ENCODE measurements at places on chromosomes 2 and 18.

- H3K4me3 ChIP-seq: no peak overlapping the region
- no peaks in the 10 kb centered on the region for H3K27me3 ChIP-seq
- no peak overlapping the region for H3K27ac ChIP-seq
- no peaks in the 10 kb centered on the region for H3K36me3 ChIP-seq
- H3K4me1 ChIP-seq: no peaks in the 10 kb centered on the region
These were observed 516.7 kb upstream of the HS6ST1 start for GRCh38 chr2:128835342-128835855.

- H3K4me3 ChIP-seq: no peak overlapping the region
- H3K4me1 ChIP-seq: no peaks in the 10 kb centered on the region
- no peaks in the 10 kb centered on the region for H3K36me3 ChIP-seq
- H3K27ac ChIP-seq: no peak overlapping the region
- no peak for DNase-seq
These were observed 98.0 kb downstream of the AAK1 start for GRCh38 chr2:69545477-69545932.

DNA sequence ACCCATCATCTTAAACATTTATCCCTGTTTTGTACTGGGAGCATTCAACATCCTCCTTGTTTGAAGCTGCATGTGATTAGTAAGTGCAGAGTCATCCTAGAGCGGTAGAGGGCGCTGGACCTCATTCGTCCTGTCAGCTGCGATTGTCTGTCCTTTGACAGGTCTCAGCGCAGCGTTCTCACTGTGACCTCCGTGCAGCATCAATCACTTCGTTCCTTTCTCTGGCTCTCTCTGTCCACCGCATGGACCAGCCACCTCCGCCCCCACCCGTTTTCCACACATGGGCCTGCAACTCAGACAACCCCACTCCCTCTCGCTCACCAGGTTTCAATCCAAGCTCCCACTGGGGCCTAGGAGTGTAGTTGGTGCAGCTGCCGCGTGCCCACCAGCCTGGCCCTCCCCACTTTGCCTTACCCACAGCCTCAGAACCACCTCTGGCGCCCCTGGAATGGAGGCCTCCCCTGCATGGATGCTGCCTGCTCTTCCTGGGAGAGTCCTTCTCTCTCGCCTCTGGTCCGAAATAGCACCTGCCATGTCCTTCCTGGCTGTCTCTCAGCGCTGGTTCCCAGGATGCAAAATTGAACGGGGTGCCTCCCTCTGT is 90.5 kb downstream of the NDUFA10 start:
- no peaks in the 10 kb centered on the region for H3K4me1 ChIP-seq
- H3K4me3 ChIP-seq: no peak overlapping the region
- no peaks in the 10 kb centered on the region for H3K27me3 ChIP-seq
- DNase-seq: no peak
- no peak overlapping the region for H3K27ac ChIP-seq

DNA sequence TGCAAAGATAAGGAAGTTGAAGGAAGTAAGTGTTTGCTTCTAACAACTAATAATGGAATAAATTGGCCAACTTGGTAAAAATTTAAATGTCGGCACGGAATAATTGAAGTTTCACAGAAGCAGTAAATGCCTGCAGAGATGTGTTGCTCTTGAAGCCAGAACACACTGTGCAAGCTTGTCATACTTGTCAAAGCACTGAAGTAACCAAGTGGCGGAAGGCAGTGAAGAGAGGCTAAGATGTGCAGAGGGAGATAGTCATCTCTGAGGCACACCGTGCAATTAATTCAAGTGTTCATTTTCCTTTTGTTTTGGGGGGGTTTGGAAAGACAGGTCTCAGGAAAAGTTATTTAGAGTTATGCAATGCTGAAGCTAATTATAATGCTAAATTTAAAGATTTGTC is 5.2 kb downstream of the DCDC2C start:
- H3K4me3 ChIP-seq: no peak overlapping the region
- no peak for DNase-seq
- peaks cover 5% of the 10 kb centered on the region for H3K4me1 ChIP-seq
- no peak overlapping the region for H3K27ac ChIP-seq
- no peaks in the 10 kb centered on the region for H3K36me3 ChIP-seq

DNA sequence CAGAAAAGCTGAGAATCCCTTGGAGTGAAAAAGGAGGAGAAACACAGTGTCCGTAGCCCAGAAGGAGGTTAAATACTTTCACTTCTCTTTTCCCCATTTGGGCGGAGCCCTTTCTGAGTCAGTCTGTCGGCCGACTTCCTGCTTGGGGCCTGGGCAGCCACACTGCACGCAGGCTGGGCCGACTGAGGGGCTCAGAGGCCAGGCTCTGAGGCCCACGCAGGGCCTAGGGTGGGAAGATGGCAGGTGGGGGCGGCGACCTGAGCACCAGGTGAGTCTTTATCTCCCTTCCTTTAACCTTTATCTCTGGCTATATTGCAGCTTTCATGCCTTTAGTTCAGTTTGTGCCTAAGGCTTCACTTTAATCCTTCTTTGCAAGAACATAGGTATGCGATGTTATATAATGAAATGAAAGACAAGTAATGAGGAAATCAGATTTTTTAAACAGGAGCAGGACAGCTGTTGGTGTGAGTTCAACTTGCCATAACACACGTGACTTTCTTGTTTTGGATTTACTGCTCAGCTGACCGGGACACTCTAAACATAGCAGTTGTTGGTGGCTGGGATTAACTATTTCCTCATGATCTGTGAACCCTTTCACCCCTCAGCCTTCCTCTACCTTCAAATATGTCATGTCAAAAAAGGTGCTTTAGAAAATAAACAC is at the start of gene SP100:
Gene SP100 (plus strand): TSS at position 141 of the 661 bp plus-strand sequence. CDS start 96 bp downstream, at position 237.
- H3K4me1 ChIP-seq: peaks cover 77% of the 10 kb centered on the region
- H3K27ac ChIP-seq: peak within 1 kb of the TSS; percentile 98
- DNase-seq: no peak
- H3K36me3 ChIP-seq: no peaks in the 10 kb centered on the region
- H3K27me3 ChIP-seq: no peaks in the 10 kb centered on the region

- no peaks in the 10 kb centered on the region for H3K27me3 ChIP-seq
- no peaks in the 10 kb centered on the region for H3K4me1 ChIP-seq
- no peak for DNase-seq
These were observed 17.7 kb upstream of the SERPINB2 start for GRCh38 chr18:63869851-63870250.

DNA sequence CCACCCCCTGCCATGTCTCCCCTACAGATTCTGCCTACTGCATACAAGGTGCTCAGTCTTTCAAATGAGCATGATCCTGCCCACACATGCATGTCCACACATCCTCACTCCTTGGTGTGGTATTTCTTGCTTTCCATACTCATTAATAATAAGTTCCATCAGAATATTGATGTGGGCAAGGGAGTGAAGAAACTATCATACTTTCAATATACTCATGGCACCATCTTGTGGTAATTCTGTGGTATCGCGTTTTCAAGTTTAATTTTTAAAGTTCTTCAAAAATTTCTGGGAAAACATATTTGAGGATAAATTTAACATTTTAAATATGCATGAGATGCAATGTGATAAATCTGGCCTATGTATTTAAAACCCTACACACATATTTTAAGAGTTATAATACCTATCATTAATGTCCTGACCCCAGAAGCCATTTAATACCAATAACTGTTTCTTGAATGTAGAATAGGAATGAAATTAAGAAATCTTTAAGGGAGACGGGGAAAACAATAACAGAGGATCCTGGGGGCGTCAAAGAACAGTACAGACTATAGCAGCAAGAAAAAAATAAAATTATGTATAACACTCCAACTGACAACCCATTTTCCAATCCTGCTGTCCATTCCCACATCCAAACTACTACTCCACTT is 110.1 kb downstream of the ZNF385B start:
- no peak overlapping the region for H3K4me3 ChIP-seq
- H3K27ac ChIP-seq: no peak overlapping the region
- no peak for DNase-seq
- no peaks in the 10 kb centered on the region for H3K36me3 ChIP-seq

GRCh38 chr2:9110346-9110884 is 96.2 kb upstream of the ASAP2 start:
- H3K4me1 ChIP-seq: peaks cover 23% of the 10 kb centered on the region
- no peak overlapping the region for H3K4me3 ChIP-seq
- no peaks in the 10 kb centered on the region for H3K27me3 ChIP-seq
- DNase-seq: no peak
- H3K27ac ChIP-seq: no peak overlapping the region

DNA sequence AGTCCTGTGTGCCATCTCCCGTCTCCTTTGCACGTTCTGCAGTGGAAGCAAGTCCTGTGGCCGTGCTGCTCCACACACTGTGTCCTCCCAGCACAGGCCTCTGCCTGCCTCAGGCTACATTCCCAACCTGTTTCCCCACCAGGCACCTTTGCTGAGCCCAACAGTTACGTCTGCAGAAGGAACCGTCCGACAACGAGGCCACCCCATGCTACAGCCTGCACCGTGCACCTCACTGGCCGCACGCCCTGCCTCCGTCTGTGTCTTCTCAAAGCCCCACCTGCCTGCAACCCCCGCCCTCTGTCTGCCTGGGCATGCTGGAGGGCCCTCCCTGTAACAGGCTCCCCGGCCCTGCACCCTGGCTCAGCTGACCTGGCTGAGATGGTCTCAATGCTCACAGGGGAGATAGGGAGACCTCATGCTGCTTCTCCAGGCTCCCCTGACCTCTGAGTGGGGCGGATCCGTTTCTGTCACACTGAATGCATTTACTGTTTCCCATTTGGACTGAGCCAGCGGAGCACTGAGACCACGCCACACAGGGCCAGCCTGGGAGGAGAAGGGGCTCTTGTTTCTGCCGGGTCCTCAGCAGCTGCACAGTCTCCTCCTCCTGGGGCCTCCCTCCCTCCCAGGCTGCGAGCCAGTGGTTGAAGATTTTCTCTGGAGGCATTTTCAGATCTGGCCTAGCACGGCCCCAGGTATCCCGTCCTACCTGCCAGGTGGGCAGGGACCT is 109.1 kb upstream of the OTOS start:
- H3K36me3 ChIP-seq: no peaks in the 10 kb centered on the region
- peaks cover 55% of the 10 kb centered on the region for H3K4me1 ChIP-seq
- no peaks in the 10 kb centered on the region for H3K27me3 ChIP-seq
- H3K27ac ChIP-seq: peak overlapping the region; percentile 93
- H3K4me3 ChIP-seq: no peak overlapping the region
- DNase-seq: peak; percentile 82

DNA sequence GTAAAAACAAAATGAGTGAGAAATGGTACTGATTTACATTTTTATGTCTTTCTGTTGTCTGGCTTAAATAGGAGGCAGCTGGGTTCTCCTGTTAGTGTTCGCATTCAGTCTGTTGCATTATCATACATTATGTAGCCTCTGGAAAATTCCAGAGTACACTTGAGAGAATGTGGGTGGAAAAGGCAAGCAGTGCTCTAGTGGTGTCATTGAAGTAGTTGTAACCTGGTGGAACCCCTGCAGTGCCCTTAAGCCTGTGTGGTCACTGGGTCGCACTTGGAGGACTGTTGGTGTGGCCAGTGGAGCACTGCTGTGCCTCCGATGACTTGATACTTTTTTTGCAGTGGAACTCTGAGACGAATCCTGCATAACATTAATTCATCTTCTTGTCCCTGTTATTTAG is 52.4 kb downstream of the USP14 start:
- no peak for DNase-seq
- H3K27ac ChIP-seq: no peak overlapping the region
- H3K36me3 ChIP-seq: no peaks in the 10 kb centered on the region
- no peaks in the 10 kb centered on the region for H3K27me3 ChIP-seq

DNA sequence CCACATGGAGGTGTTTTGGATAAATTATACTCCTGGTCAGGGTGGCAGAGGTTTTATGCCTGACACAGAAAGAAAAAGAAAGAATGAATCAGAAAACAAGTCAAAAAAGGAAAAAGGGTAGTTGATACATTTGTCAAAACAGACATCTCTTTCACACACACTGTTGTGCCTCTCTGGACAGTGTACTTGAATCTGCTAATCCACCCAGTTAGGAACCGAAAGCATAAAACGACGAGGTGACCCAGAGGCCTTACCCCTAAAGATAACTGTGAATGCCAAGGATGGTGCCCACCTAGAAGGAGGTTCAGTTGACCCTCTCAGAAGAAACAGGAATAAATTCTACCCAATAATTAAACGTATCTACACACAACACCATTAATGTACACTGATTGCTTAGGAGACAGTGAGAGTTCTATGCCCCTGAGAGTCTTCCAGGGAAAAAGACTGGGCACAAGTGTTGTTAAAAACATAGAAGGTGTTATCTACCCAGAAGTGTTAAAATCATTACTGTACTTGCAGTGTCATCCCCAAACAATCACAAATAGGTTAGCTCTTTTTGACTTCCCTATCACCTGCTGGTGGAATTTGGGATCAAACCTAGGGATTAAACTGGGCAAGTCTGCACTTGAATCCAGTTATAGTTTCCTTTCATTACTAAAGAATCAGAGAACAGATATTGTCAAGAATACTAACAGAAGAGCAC is 123.2 kb upstream of the DNAJC10 start:
- no peaks in the 10 kb centered on the region for H3K4me1 ChIP-seq
- H3K27ac ChIP-seq: no peak overlapping the region
- DNase-seq: no peak
- H3K27me3 ChIP-seq: no peaks in the 10 kb centered on the region

DNA sequence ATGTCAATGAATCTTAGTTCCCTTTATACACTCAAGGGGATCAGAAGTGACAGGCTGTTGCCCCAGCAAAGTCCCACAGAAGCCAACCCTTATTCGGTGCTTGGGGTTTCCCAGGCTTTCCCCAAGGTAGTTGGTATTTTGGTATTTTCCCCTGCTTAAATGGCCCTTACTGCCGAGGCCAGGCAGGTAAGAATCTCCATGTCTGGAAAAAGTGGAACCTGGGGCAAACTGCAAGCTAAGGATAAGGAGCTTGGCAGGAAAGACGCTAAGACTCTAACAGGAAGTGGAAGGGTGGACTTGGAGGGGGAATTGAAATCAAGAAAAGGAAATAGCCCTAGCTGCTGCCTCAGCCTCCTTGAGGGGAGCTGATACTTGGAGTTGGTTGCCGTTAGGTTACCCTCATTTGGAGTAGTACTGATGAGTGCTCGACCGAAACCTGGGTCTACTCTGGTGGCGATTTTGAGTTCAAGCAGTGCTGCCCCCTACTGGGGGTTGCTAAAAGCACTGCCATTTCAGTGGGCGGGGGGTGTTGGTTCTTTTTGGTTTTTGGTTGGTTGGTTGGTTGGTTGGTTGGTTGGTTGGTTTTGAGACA is 3.3 kb upstream of the GPBAR1 start:
- peaks cover 35% of the 10 kb centered on the region for H3K36me3 ChIP-seq
- DNase-seq: no peak
- no peaks in the 10 kb centered on the region for H3K27me3 ChIP-seq
- H3K4me1 ChIP-seq: peaks cover 29% of the 10 kb centered on the region
- no peak overlapping the region for H3K27ac ChIP-seq

- H3K27ac ChIP-seq: no peak overlapping the region
- DNase-seq: no peak
- H3K36me3 ChIP-seq: no peaks in the 10 kb centered on the region
- H3K4me1 ChIP-seq: no peaks in the 10 kb centered on the region
- H3K27me3 ChIP-seq: no peaks in the 10 kb centered on the region
These were observed 265.3 kb upstream of the PKDCC start for GRCh38 chr2:41782306-41783158.

- H3K4me3 ChIP-seq: no peak overlapping the region
- no peak for DNase-seq
- no peaks in the 10 kb centered on the region for H3K27me3 ChIP-seq
- H3K4me1 ChIP-seq: peaks cover 48% of the 10 kb centered on the region
- no peaks in the 10 kb centered on the region for H3K36me3 ChIP-seq
These were observed 205.8 kb downstream of the SEPTIN10 start for GRCh38 chr2:109408043-109408335.

Data from vagina (tissue), 2 donors.